ENCODE measurements at places on chromosomes 3 and 15.

- DNase-seq, result no peak
Observed at GRCh38 chr3:129305592-129306091, 27.0 kb downstream of the HMCES start.

DNA sequence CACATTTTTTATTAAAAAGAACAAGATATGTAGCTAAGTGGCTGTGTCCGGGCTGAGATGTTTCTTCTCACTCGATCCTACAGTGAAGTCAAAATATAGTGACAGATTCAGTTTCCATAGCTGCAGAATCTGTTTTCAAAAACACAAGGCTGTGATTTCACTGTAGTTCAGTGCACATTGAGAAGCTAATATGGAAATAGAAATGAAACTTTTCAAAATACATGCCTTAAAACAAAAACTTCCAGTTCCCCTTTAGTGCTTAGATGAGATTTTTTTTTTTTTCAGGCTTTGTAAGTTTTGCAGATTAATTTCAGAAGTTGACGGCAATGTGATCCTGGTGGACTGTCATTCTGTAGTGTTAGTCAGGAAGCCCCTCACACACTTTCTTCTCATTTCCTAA, 23.8 kb upstream of the TRAK1 start:
- DNase-seq, result no peak

- DNase-seq, result no peak
Observed at GRCh38 chr3:185744997-185745843, 79.6 kb downstream of the IGF2BP2 start.

DNA sequence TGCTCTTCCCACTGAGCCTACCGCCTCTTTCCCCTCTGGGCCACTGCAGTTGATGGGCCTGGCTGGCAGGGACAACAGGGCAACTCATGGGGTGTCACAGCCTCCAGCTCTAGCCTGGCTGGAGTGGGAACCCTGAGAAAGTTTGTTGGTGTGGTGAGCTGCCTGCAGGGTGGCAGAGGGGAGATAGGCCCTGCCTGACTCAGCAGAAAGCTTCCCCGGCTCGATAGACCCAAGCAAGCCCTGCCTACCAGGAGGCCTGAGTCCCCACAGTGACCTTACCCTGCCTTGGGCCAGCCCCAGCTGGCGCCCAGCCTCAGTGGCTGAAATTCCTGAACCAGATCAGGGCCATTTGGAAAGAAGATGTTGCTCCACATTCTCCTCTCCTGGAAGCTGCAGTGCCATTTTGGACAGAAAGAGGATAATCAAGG, 29.4 kb downstream of the ABTB1 start:
- no peak for DNase-seq

DNA sequence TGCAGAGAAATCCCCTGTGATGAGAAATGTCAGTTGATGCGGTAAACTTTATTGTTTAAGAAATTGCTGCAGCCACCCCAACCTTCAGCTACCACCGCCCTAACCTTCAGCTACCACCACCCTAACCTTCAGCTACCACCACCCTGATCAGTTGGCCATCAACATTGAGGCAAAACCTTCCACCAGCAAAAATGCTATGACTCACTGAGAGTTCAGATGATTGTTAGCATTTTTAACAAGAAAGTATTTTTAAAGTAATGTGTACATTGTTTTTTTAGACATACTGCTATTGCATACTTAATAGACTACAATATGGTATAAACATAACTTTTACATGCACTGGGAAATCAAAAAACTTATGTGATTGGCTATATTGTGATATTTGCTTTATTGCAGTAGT, 30.0 kb downstream of the U2SURP start:
- DNase-seq, result no peak

DNA sequence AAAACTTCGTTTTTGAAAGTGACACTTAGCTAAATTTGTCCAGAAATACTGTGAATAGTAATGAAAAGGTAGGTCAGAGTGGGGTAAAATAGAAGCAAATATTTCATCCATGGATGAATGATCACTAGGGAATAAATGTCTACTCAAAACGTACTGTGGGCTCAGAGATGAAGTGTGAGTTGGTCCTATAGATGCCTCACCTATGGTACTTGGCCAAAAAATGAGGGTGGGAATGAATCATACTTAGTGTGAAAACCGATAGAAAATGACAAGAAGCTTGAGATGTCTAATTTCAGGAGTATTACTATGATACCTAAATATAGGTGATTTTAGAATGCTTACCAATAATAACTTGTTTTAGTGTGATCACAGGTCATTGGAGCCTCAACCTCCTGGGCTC, 155.9 kb downstream of the GMNC start:
- no peak for DNase-seq

- no peak for DNase-seq
Observed at GRCh38 chr3:23219117-23219516, 16.0 kb downstream of the UBE2E2 start.

GRCh38 chr15:29821416-29822099, 710 bp downstream of the TJP1 start:
- DNase-seq, result peak; percentile 46

DNA sequence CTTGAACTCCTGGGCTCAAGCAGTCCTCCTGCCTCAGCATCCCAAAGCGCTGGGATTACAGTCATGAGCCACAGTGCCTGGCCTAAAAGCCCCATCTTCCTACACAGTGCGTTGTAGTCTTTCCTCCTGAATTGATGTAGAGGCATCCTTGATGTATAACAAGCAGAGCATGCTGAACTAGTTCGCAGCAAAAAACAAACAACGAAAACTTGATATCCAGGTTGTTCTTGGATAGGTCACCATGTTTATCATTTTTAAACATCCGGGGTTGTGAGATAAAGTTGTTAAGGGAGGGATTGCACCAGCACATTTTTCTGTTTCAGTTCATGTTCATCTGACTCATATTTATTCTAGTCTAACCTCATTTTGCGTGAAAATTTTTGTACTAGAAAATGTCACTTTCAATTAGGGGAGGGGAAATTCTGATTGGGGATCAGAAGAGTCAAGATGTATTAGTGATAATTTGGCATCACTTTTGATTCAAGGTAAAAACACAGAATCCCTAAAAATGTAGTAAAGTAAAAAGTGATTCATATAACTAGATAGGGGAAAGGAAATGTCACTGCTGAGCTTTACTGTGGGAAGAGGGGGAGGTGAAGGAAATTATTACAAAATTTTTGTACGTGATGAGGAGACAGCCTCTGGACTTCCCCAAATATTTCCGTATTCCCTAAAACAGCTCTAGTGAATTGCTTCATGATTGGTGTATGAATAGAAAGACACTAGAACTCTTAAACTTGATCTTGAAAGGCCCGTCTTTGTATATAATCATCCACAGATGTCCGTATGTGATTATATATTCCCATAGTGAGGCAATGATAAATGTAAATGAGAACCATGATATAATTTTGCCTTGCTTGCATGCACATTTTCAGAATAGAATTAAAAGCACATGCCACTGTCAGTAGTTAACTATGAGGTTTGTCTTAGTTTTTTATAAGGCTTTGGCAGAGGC, 22.9 kb downstream of the RAB8B start:
- no peak for DNase-seq

DNA sequence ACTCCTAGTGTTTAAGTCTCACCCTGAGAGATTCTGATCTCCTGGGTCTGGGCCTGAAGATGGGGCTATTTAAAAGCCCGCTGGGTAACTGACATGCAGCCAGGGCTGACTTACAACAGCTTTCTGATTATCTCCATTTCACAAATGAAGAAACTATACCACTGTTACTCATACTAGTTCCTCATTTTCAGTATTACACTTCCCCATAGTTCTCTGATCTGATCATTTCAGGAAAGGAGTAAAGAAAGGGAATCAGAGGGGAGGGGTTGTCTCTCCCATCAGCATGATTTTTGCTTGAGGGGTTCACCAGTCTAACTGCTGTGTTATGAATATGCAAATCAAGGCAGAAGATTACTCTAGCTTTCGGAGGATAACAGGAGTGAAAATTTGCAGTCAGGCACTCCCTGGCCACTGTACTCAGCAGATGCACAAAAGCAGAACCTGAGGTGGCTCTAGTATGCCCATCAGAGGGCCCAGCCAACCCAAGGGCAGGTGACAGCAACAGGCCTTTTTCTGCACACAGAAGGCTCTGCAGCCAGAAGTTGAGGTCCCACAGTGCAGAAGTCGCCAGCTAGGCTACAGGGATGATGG, 59.4 kb downstream of the DAPK2 start:
- no peak for DNase-seq

- DNase-seq, result no peak
Observed at GRCh38 chr15:57054204-57054750, 135.8 kb downstream of the TCF12 start.

- DNase-seq, result peak; percentile 47
Observed at GRCh38 chr3:73697020-73697419, 72.3 kb upstream of the PDZRN3 start.

DNA sequence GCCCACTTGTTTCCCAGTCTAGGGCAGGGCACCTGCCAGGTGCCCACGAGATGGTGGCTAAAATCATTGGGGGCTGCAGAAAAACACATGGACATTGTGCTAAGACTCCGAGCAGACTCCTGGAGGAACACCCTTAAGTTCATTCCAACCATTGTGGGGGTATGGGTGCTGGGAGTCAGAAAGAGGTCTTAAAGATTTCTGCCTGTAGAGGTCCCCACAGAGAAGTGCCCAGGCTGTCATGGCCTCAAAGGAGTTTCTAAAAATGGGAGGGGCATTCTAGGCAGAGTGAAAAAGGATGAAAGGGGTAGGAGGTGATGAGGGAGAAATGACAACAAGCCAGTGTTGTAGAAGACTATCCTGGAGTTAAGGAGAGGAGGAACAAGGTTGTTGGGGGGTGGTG, 17.1 kb downstream of the RBP1 start:
- no peak for DNase-seq

GRCh38 chr3:37586280-37586679, 275.4 kb upstream of the CTDSPL start:
- DNase-seq, result no peak

DNA sequence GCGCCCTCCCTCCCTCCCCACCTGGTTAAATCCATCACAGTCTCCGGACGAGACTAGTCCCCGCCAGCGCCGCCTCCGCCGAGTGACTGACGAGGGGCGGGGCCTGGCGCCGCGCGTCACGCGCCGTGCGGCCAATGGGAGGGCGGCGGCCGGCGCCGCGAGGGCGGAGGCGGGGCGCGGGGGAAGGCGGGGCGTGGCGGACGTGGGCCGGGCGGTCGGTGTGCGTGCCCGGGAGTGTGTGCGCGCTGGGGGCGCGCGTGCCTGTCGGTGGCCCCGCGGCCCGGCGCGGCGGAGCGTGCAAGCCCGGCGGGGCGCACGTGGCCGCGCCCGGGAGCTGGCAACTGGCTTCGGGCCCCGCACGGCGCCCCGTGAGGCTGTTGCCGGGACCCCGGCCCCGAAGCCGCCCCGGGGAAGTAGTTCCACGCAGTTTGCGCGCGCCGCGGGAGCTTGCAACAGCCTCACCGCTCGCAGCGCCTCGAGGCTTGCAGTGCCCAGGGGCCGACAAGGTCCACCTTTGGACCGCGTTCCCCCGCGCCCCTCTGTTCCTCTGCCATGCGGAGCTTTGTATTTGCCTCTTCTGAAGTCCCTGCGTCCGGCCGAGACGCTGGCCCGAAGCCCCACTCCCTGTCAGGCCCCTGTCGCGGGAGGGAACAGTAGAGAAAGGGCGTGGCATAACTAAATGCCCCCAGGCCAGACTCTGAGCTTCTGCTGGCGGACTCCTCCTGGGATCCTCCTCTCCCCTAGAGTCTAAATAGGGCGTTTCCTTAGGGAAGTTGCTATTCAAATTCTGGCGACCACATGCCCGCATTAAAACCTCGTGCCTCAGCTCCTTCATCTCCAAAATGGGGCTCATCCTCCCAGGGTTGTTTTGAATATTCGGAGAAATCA, 400.9 kb downstream of the SHQ1 start:
- peak; percentile 71 for DNase-seq

GRCh38 chr15:62945063-62945462, 97.5 kb upstream of the TPM1 start:
- no peak for DNase-seq

- DNase-seq, result peak; percentile 43
Observed at GRCh38 chr3:188584958-188585689, 431.2 kb downstream of the LPP start.

DNA sequence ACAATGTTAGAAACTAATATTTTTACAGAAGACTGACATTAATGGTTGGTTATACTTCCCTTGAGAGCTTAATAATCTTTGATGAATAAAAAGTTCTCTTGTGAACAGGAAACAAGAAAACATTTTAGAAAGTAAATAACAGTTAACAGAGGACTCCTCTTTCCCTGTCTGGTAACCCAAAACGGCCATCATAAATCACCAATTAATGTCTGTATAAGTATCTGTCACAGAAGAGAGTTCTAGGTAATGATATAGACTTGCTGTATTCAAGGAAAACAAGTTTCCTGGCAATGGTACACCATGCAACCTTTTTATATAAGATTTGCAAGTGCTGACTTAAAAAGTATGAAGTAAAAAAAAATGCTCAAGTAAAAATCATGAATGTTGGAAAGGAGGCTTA, 426.7 kb downstream of the SOX2 start:
- DNase-seq, result no peak

GRCh38 chr3:148190441-148190990, 507.2 kb upstream of the AGTR1 start:
- DNase-seq, result no peak

- no peak for DNase-seq
Observed at GRCh38 chr15:39102431-39102830, 478.4 kb upstream of the THBS1 start.

- no peak for DNase-seq
Observed at GRCh38 chr3:67524046-67524445, 130.4 kb downstream of the SUCLG2 start.

DNA sequence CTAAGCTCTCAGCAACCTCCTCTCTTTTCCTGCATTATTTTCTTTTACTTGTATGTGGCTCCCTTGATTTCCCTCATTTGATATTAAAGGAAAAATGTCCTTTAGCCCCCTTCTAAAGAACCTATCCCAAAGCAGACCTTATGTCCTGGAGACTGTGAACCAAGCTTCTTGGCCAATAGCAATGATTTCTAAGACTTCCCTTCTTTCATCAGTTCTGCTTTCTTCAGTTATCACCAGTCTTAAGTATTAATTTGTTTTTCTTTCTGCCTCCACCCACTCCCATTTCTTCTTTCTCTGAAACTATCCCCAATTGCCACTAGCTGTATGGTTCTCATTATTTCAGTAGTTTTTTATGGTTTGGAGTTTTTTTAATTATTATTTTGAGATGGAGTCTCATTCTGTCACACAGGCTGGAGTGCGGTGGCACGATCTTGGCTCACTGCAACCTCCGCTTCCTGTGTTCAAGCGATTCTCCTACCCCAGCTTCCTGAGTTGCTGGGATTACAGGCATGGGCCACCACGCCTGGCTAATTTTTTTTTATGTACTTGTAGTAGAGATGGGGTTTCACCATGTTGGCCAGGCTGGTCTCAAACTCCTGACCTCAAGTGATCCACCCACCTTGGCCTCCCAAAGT, 12.1 kb downstream of the TMOD3 start:
- no peak for DNase-seq

DNA sequence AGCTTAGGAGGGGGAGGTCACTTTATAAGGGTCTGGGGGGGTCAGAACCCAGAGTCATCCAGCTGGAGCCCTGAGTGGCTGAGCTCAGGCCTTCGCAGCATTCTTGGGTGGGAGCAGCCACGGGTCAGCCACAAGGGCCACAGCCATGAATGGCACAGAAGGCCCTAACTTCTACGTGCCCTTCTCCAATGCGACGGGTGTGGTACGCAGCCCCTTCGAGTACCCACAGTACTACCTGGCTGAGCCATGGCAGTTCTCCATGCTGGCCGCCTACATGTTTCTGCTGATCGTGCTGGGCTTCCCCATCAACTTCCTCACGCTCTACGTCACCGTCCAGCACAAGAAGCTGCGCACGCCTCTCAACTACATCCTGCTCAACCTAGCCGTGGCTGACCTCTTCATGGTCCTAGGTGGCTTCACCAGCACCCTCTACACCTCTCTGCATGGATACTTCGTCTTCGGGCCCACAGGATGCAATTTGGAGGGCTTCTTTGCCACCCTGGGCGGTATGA, at the start of gene RHO:
RHO (plus strand) TSS at position 51 of the 512 bp plus-strand sequence; CDS start at position 146, 95 bp downstream.
- DNase-seq, result no peak

- DNase-seq, result no peak
Observed at GRCh38 chr3:4853749-4854140, 125.5 kb upstream of the BHLHE40 start.

All from SK-N-DZ (cell line).